Activated CD4-positive, alpha-beta T cell treated with anti-CD3 and anti-CD28 coated beads, Interleukin-2, amount 50 U/mL, for 48 hours (primary cell): ENCODE measurements at places on chromosomes 16 and 17.
A peak's percentile ranks its signal among the peaks of the same experiment; 100 is the strongest.

- no peak for DNase-seq
Observed at GRCh38 chr16:27222249-27223225, 19.2 kb downstream of the KDM8 start.

GRCh38 chr17:55478971-55479370, 32.3 kb downstream of the SMIM36 start:
- no peak for DNase-seq

DNA sequence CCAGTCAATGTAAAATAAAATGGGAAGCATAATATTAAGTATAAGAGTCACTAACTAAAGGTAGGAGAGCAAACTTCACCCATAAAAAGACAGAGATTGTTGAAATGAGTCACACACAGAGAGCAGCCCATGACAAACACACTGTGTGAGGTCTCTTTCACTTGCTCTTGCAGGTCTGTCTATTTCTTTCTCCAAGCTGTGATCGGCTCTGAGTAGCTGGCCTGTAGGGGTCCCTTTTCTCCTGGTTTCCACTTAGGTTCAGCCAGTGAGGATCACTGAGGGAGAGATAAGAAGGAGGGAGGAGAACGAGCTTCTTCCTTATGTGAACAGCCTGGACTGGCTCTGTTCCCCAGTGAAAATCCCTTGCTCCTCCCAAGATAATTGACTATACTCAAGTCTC, 133.7 kb upstream of the HS3ST3A1 start:
- DNase-seq: no peak

GRCh38 chr17:68085771-68086381, 50.3 kb downstream of the KPNA2 start:
- no peak for DNase-seq

DNA sequence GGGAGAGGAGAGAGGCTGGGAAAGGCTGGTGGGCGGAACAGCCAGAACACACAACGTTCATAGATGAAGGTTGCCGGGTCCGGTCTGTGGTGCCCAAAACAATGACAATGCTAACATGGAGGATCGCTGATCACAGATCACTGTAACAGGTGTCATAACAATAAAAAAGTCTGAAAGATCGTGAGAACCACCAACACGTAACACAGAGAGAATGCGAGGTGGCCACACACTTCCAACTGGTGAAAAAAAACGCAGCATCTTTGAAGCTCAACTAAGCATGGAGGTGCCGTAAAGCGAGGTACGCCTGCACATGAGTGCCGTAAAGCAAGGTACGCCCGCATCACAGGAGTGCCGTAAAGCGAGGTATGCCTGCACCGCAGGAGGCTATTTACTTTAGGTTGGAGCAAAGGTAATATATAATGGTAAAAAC, 42.3 kb downstream of the ABR start:
- DNase-seq: no peak

DNA sequence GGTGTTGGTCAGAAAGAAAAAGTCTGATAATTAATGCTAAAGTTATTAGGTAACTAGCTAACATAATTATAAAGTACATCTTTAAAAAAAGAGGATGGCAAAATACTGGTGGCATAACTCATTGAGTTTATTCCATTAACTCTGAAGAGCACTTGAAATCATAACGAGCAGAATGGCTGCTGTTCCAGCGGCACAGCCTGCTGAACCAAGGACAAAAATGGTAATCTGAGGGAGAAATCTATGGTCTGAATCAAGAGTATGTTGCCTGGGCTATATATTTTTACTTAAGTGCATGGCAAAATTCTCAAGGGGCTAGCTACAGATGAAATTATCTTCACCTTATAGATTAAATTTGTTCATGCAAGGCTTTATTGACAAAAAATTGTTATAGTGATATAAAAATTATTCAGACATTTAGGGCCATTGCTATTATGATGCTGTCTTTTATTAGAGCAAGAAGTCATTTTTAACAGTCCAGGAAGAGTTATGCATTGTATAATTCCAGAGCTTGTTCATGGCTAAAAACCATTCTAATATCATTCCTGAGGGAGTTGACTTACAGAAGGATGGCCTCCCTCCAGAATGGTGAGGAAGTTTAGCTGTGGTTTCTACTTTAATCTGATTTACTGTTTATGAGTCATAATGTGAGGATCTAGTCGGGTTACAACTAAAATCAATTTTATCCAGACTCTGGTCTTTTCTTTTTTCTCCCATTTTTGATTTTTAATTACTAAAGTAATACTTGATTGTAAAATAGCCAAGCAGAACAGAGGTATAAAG, 41.4 kb upstream of the ANKFN1 start:
- no peak for DNase-seq

GRCh38 chr16:73614131-73614530, 566.2 kb upstream of the ZFHX3 start:
- DNase-seq: no peak

GRCh38 chr16:22161999-22162655, at the start of gene SDR42E2:
Gene SDR42E2, plus strand, starts transcription at chr16:22162506. Its CDS starts 3,077 bp downstream, at chr16:22165583.
- DNase-seq: peak; percentile 33

- no peak for DNase-seq
Observed at GRCh38 chr17:45265821-45266220, 3.9 kb upstream of the SPATA32 start.

DNA sequence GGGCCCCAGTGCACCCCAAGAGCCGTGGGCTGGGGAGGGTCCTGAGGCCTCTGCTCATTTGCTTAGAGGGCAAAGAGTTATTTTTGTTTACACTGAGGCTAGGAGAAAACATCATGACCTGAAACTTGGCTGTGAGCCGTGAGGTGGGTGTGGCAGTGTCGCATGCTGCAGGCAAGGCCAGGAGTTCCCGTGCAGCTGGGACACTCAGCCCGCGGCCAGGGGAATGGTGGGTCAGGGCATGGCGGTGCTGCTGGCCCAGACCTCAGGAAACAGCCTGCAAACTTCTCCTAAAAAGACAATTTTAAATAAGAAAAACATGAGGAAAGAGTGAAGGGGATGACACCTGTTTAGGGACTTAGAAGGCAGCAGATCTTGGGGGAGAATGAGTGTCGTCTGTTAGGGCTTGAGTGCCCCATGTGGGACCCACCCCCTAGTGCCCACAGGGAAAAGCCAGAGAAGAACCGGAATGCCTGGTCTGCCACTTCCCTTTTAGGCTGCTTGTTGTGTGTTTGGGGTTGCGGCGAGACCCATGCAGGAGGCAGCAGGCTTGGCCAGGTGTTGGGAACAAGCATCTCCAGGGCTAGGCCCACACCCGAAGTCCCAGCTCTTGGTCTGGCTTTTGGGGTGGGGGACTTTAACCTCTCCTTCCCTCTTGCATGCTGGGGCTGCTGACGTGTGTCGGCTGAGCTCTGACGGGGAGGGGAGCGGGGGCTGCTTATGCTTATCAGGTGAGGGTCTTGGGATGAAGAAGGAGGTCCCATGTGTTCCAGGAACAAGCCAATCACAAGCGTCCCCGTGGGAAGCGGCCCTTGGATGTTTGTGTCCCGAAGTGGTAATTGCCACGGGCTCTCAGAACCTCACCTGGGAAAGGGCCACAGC, 80.9 kb upstream of the GNG13 start:
- DNase-seq: no peak

- DNase-seq: peak; percentile 75
Observed at GRCh38 chr17:10646392-10646990, 10.6 kb downstream of the MYH3 start.

DNA sequence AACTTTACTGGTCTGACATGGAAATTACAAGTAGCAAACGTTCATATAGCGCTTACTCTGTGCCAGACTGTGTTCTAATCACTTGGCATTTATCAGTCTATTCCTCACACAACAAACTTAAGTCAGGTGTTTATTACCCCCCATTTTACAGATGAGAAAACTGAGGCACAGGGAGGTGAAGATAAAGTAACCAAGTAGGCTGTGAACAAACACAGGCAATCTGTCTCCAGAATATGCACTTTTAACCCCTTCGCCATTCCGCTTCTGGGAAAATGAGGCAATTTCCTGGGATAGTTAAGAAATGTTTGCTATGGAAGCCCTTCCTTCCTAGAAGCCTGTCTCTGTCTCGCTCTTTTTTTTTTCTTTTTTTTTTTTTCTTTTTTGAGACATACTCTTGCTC, 12.2 kb upstream of the CXCL16 start:
- no peak for DNase-seq

- DNase-seq: no peak
Observed at GRCh38 chr16:12448504-12448903, 355.2 kb downstream of the CPPED1 start.

DNA sequence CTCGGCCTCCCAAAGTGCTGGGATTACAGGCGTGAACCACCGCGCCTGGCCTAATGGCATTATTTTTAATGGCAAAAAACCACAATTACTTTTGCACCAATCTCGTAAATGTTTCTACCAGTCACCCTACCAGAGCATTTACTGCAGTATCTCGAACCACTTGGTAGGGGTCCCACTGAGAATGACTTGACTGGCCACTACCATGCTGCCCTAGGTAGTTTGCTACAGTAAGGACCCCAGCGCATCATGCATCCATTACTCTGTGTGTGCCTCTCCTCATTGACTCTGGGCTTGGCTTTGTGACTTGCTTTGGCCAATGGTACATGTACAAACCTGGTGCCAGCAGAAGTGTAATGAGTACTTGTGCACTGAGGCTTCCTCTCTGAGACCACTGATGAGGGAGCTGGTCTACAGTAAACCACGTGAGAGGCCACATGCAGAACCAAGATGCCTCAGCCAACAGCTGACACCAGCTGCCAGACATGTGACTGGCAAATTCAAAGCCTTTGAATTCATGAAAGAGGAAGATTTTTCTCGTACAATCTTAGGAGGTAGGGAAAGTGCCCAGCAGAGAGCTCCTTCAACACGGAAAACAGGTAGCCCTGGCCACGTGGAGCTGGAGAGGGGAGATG, 421.7 kb upstream of the C16orf82 start:
- no peak for DNase-seq
